ENCODE measurements at places on chromosomes 13 and 19. TPM values are rescaled to one million over a fixed set of nuclear protein-coding genes. Genes with fewer than 3 reads are reported as not detected.
A peak's percentile ranks its signal among the peaks of the same experiment; 100 is the strongest.

Gene F2RL3
- not detected for total RNA-seq

Gene NDUFA7
- 78.1 TPM for total RNA-seq

Gene ZNF865
- total RNA-seq: 1.3 TPM

Gene FLT1
- not detected for total RNA-seq

Gene AZU1
- total RNA-seq: 0.35 TPM

Gene DCT
- not detected for total RNA-seq

Gene CDC42EP5
- total RNA-seq: not detected

Gene ERICH4
- not detected for total RNA-seq

Gene CCDC70
- not detected for total RNA-seq

Gene C19orf38
- total RNA-seq: 0.50 TPM

DNA sequence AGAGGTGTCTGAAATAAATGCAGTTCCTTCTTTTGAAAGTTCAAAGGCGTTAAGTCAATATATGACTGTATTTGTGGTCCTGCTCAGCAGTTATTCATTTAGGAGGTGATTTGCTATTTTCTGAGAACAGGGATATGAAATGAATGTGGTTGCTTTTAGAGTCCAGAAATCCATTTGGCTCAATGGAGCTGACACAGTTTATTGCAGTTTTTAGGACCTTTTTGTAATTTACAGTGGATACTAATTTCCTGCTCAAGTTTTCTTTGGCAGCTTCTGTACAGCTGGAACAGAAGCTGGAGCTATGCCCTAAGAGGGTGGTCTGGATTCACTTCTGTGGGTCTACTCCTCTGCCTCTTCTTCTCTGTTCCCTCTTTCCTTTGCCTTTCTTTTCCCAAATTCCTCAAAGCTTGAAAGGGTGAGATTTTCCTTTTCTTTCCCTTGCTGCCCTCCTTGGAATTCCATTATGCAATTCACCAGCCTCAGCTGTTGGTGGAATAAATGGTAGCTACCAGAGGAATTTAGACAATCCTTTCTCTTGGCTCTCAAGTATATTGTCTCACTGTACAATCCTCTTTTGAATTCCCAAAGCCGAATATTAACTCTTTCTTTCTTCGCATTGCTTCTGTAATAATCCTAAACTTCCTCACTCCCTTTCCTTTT lies 39.9 kb downstream of the ITGBL1 start:
- no peak for DNase-seq

DNA sequence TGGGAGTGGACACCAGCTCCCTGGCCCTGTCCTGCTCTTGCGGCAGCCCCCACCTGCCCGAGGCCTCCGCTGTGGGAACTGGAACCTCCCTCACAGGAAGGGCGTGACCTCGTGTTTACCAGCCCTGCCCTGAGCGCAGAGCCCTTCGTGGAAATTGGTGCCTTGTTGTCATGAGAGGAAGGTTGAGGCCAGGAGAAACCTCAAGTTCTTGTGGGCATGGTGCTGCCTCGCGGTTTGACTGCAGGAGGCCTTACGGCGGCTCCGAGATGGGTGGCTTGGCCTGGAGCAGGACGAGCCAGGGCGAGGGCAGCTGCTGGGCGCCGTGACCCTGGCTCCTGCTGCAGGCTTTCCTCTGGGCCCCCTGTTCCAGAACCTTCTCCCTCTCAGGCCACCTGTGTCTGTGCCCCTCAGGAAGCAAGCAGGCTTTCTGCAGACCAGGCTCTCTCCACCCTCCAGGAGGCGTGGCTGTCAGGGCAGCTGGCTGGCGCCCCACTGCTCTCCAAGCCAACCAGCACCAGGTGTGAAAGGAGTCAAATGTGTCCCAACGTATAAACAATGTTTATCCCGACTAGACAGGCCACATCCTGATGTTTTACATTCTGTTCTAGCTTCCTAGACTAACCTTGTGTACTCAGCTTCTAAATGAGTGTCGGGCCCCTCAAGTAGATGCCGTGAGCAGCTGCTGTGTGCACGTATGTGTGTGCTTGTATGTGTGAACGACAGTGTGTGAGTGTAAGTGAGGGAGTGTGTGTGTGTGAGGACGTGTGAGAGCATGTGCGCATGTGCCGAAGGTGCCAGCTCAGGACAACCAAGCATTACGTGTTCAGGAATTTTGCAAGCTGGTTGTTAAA lies 10.4 kb upstream of the RASA3 start:
- no peak for DNase-seq

DNA sequence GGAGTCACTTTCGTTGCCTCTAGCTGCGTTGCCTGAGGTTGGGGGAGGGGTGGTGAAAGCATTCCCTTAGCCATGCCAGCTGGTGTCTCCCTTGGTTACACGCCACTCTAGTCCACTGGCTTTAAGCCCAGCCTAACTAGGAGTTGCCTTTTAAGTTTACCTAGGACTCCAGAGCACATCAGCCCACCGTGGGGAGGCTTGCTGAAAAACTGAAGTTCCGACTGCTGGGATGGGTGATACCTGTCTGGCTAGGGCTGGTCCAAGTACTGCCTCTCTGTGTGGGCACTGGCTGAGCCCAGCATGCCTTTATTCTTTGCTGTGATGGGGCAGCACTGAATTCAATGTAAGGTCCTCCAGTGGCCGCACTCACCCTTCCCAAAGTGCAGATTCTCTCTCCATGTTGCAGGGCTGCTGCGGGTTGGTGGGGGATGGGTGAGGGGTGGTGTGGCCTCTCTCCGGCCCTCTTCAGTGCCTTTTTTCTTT lies 11.8 kb upstream of the CEACAM1 start:
- no peak for DNase-seq

DNA sequence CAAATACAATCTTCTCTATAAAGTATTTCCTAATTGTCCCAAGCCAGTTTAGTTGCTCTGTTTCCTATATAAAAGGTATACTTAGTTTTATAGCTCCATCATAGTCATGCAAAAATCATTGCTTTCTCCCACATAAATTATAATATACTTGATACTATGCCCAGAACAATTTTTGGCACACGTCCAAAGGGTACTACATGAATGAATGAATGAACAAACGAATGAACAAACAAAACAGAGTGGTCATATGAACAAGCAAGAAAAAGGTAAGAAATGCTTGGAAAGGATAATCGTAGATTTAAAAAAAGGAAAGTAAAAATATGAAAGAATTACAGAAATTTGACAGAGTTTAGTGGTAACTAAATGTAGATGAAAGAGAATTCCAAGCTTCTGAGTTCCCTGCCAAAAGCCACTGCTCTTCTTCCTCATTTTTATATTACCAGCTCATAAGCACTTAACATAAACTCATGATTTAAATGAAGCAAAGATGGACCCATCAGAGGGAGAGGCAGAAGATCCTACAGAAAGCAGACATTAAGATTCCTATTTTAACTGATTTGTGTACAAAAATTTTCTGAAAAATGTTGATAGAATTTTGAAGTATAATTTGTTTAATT lies 123.2 kb downstream of the ENOX1 start:
- DNase-seq: no peak

- no peak for DNase-seq
Observed at GRCh38 chr13:33383724-33384577, 98.4 kb upstream of the STARD13 start.

DNA sequence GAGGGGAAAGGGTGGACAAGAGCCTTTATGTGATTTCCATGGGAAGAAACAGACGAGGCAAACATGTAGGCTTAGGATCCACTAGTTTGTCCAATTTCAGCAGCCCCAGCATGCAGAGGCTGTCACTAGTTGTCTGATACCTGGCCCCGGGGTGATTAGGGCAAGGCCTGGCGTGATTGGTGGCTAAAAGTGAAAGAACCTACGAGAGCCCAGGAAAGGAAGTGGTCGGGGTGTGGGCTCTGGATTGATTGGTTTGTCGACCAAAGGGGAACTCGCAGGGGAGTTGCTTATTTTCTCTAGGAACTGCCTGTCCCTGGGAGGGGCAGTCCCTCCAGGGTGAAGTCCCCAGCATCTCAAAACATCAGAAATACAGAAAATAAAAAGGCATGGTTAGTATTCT lies 64.2 kb upstream of the UQCRFS1 start:
- DNase-seq: no peak

- DNase-seq: no peak
Observed at GRCh38 chr13:19860884-19861655, 2.4 kb downstream of the ZMYM5 start.

- DNase-seq: no peak
Observed at GRCh38 chr19:31232871-31233270, 116.4 kb downstream of the TSHZ3 start.

- peak; percentile 81 for DNase-seq
Observed at GRCh38 chr19:50333235-50333736, 4.1 kb upstream of the KCNC3 start.

- no peak for DNase-seq
Observed at GRCh38 chr13:81283062-81283461, 942.1 kb upstream of the SPRY2 start.

DNA sequence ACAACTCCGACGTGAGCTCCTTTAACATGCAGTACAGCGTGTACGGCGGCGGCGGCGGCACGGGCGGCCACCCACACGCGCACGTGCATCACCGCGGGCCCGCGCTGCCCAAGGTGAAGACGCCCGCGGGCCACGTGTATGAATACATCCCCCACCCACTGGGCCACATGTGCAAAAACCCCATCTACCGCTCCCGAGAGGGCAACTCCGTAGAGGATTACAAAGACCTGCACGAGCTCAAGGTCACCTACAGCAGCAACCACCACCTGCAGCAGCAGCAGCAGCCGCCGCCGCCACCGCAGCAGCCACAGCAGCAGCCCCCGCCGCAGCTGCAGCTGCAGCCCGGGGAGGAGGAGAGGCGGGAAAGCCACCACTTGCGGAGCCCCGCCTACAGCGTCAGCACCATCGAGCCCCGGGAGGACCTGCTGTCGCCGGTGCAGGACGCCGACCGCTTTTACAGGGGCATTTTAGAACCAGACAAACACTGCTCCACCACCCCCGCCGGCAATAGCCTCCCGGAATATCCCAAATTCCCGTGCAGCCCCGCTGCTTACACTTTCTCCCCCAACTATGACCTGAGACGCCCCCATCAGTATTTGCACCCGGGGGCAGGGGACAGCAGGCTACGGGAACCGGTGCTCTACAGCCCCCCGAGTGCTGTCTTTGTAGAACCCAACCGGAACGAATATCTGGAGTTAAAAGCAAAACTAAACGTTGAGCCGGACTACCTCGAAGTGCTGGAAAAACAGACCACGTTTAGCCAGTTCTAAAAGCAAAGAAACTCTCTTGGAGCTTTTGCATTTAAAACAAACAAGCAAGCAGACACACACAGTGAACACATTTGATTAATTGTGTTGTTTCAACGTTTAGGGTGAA lies 6.6 kb downstream of the SLITRK5 start:
- DNase-seq: no peak

- DNase-seq: no peak
Observed at GRCh38 chr13:24251525-24251924, 57.9 kb upstream of the C1QTNF9 start.

DNA sequence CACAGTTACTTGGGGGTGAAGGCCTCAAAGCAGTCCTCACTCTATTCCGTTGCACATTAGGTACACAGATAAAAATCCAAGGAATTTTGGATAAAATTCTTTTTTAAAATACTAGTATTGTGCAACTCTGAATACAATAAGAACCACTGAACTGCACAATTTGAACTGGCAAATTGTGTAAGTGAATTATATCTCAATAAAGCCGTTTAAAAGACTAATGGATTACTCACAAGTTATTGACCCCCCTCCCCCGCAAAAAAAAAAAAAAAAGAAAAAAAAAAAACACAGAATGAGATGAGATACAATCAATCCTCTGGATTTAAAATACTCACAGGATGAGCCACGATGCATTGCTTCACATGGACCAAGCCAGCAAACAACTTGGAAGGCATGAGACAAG lies 86.4 kb downstream of the CRYL1 start:
- DNase-seq: no peak

- no peak for DNase-seq
Observed at GRCh38 chr19:3024509-3024869, 4.6 kb downstream of the TLE2 start.

Data from NCI-H460 (cell line).